ENCODE measurements at places on chromosomes 7 and 10. TPM values are rescaled to one million over a fixed set of nuclear protein-coding genes. Genes with fewer than 3 reads are reported as not detected.

TFR2 gene
- 9.7 TPM for total RNA-seq

DKK1 gene
- total RNA-seq: 1,709 TPM

TEX36 gene
- not detected for total RNA-seq

TMEM229A gene
- 0.88 TPM for total RNA-seq

INSYN2A gene
- total RNA-seq: not detected

LIPM gene
- not detected for total RNA-seq

DNA sequence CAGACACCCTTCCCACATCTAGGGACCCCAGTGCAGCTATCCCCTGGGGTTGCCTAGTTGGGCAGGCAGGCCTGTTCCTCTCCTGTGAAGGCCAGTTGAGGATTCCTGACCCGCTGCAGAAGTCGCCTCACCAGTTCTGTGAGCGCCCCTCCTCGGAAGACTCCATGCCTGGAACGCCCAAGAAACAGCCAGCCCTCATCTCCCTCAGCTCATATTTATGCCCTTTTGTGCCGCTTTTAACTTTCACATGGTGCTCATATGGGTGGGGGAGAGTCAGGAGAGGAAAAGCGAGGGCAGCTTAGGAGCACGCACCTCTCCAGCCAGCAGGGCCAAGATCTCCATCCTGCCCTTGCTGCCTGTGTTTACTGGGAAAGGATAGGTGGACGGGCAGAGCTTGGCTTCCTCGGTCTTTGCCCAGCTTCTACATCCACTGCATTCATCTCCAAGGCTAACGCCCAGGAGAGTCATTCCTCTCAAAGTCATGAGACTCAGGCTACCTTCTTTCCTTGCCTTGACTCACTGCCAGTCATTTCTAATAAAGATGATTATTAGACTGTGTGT is 286.6 kb downstream of the USP6NL start:
- H3K27ac ChIP-seq: peak overlapping the region; percentile 76
- H3K27me3 ChIP-seq: no peaks in the 10 kb centered on the region
- peaks cover 25% of the 10 kb centered on the region for H3K4me1 ChIP-seq
- no peak for DNase-seq

DNA sequence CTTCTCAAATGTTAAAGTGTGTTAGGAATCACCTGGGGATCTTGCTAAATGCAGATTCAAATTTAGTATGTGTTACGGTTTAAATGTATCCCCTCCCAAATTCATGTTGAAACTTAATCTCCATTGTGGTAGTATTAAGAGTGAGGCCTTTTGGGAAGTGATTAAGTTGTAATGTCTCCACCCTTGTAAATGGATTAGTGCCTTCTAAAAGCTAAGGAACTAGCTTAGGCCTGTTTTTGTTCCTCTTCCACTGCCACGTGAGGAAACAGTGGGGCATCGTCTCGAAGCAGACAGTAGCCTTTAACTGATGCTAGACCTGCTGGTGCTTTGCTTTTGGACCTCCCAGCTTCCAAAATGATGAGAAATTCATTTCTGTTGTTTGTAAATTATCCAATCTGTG is 52.3 kb upstream of the SEMA3D start:
- no peak overlapping the region for H3K4me3 ChIP-seq
- no peak overlapping the region for H3K27ac ChIP-seq
- no peaks in the 10 kb centered on the region for H3K36me3 ChIP-seq

- no peak overlapping the region for H3K27ac ChIP-seq
- no peak for DNase-seq
- H3K4me1 ChIP-seq: no peaks in the 10 kb centered on the region
Measured at GRCh38 chr7:97018126-97018601, 6.5 kb downstream of the DLX5 start.

DNA sequence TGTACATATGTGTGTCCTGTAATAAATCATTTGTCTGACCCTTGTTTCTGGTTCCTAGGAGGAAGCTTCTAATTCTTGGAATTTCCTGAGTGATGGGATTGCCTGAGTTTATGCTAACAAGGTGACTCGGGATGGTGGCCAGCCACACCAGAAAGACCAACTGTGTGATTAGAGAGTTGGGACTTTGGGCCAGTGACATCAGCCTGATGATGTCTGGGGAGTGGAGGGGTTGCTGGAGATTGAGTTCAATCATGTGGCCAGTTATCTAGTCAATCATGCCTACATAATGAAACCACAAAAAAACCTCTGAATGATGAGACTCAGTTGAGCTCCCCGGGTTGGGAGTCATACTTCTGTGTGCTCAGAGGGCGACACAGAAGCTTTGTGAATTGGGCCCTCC is 23.5 kb upstream of the CARD11 start:
- no peak for DNase-seq
- H3K4me3 ChIP-seq: no peak overlapping the region
- H3K27ac ChIP-seq: no peak overlapping the region
- H3K4me1 ChIP-seq: no peaks in the 10 kb centered on the region
- no peaks in the 10 kb centered on the region for H3K36me3 ChIP-seq

- peak overlapping the region; percentile 86 for H3K27ac ChIP-seq
- no peaks in the 10 kb centered on the region for H3K27me3 ChIP-seq
- no peak overlapping the region for H3K4me3 ChIP-seq
- peak; percentile 78 for DNase-seq
Measured at GRCh38 chr10:11898372-11899066, 75.4 kb downstream of the PROSER2 start.

- no peak overlapping the region for H3K4me3 ChIP-seq
- no peak overlapping the region for H3K27ac ChIP-seq
- H3K27me3 ChIP-seq: no peaks in the 10 kb centered on the region
- DNase-seq: no peak
- H3K4me1 ChIP-seq: peaks cover 2% of the 10 kb centered on the region
Measured at GRCh38 chr10:93186653-93187052, 113.0 kb downstream of the CYP26A1 start.

DNA sequence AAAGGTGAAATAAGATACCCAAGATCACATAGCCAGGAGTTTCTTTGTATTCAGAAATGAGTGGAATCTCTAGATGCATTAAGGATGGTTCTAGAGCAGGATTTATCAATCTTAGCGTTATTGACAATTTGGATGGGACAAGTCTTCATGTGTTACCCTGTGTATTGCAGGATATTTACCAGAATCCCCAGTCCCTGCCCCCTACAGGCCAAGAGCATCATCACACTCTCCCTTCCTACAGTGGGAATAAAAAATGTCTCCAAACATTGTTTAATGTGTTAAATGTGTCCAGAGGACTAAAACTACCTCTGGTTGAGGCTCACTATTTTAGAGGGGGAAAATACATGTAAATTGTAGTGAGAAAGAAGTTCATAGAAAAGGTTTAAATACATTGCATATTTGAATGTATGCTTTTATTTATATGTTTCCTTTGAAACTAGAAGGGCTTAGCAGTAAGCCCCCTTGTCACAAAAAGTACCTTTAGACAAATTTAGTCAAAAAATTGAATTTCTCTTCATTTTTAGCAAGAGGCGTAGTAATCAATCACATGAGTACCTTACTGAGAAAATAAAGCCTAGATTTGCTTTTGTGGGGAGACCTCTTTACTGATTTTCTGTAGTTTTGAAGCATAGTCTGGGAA is 141.2 kb downstream of the MLLT10 start:
- H3K27ac ChIP-seq: no peak overlapping the region
- no peaks in the 10 kb centered on the region for H3K4me1 ChIP-seq
- no peak overlapping the region for H3K4me3 ChIP-seq
- H3K27me3 ChIP-seq: no peaks in the 10 kb centered on the region
- DNase-seq: peak; percentile 58

DNA sequence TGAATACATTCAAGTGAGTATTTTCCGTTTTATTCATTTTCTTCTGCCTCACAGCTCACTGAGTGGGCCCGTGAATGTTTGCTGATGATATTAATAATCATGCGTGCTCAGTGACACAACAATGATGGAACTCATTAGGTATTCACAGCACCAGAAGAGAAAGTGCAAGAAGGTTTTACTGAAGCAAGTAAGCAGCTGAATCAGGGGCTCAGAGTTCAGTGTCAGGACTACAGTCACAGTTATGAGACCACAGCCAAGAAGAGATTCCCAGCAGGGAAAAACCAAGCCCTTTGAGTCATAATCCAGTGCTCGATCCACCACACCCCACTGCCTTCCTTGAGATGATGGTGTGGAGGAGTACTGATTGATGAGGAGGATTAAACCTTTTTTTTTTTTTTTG is 247.4 kb downstream of the KIAA1217 start:
- peak overlapping the region; percentile 29 for H3K27ac ChIP-seq
- DNase-seq: no peak
- H3K36me3 ChIP-seq: peaks cover 4% of the 10 kb centered on the region
- H3K4me1 ChIP-seq: peaks cover 34% of the 10 kb centered on the region

- no peak overlapping the region for H3K27ac ChIP-seq
- H3K4me1 ChIP-seq: no peaks in the 10 kb centered on the region
- H3K27me3 ChIP-seq: no peaks in the 10 kb centered on the region
- no peaks in the 10 kb centered on the region for H3K36me3 ChIP-seq
- no peak for DNase-seq
- no peak overlapping the region for H3K4me3 ChIP-seq
Measured at GRCh38 chr10:31829776-31830175, 98.9 kb downstream of the ARHGAP12 start.

DNA sequence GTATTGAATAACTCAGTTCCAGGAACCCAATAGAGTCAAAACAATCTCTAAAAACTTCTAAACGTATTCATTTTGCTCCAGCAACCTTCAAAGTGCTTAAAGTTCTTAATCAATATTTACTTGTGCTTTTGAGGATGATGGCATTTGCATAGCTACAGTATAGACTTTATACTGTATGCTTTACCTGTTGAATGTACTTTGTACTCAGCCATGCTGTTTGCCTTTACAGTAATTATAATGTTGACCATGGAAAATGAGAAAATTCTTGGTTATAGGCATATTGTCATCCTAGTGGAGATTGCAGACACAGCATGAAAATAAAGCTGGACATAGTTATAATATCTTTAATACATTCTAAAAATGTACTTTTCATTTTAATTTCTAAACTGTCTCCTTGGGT is 762.7 kb upstream of the PHF14 start:
- no peak overlapping the region for H3K4me3 ChIP-seq
- peaks cover 23% of the 10 kb centered on the region for H3K4me1 ChIP-seq
- H3K27me3 ChIP-seq: no peaks in the 10 kb centered on the region
- H3K27ac ChIP-seq: no peak overlapping the region
